ENCODE measurements at places on chromosomes 3 and 15.

DNA sequence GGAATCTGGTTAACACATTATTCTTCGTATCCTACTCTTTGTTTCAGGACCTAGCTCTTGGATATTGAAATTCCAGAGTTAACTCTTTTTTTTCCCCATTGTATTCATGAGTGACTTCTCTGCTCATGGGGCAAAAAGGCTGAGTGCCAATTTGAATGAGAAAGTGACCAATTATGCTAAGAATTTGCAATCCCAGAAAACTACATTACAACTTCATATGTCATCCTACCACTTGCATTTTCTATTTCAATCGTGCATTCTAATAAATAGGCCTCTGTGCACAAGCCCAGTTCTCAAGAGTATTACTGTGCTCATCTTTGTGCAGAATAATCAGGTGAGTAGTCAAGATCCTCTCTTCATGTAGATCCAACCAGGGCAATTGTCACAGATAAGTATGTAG is 537.8 kb downstream of the OTOL1 start:
- no peak for DNase-seq

- DNase-seq: no peak
Measured at GRCh38 chr15:67396114-67396513, 124.8 kb upstream of the C15orf61 start.

DNA sequence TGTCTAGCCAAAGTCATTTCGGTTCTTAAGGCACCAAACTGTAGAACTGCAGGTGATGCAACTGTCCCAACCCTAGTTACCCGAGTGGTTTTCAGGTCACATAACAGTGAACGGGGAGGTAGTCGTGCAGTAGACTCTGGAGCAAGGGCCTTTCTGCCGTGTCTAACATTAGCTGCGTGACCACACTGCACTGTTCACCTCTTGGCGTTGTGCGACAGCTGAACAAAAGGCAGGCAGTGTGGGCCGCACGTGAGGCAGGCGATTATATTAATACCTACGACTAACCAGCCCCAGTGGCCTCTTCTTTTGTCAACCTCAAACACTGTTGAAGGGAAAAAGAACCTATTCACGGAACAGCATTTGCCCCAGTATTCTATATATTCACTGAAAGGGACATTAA is 2.8 kb downstream of the LRRN1 start:
- no peak for DNase-seq

DNA sequence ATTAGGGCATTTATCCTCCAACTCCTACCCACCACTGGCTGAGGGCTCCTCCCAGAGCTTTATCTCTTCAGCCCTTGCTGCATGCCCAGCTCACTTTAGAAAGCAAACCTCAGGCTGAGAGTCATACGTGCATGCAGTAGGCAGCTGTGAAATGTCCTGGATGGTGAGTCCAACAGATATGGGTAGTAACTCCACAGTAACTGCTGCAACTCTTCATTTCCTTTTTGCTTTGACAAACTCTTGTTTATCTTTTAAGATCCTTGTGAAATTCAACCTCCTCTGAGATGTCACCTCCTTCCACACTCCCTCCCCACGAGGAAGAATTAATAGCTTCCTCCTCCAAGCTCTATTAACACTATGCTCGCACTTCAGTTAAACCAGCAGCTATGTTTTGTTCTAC is 35.9 kb upstream of the CTNNB1 start:
- no peak for DNase-seq

GRCh38 chr15:31020542-31020941 is 29.1 kb upstream of the MTMR10 start:
- DNase-seq: no peak

- DNase-seq: no peak
Measured at GRCh38 chr3:101117980-101118379, 124.8 kb upstream of the ABI3BP start.
